ENCODE measurements at places on chromosomes 1 and 21.

DNA sequence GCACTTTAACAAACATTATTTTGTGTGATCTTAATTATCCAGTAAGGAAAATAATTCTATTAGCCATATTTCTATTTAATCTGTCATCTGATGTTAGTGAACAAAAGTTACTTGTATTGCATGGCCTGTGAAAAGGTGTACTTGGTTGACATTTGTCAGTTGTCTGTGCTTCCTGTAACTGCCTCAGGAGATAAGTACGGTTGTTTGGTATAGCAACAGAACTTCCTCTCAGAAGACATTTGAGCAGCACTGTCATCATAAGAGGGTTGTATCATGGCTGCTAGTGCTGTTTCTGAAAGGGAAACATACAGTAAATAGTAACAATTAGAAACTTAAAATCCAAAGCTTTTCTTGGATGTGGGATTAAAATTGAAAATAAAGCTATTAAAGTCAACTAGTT lies 3.4 kb downstream of the BLZF1 start:
- DNase-seq = no peak

DNA sequence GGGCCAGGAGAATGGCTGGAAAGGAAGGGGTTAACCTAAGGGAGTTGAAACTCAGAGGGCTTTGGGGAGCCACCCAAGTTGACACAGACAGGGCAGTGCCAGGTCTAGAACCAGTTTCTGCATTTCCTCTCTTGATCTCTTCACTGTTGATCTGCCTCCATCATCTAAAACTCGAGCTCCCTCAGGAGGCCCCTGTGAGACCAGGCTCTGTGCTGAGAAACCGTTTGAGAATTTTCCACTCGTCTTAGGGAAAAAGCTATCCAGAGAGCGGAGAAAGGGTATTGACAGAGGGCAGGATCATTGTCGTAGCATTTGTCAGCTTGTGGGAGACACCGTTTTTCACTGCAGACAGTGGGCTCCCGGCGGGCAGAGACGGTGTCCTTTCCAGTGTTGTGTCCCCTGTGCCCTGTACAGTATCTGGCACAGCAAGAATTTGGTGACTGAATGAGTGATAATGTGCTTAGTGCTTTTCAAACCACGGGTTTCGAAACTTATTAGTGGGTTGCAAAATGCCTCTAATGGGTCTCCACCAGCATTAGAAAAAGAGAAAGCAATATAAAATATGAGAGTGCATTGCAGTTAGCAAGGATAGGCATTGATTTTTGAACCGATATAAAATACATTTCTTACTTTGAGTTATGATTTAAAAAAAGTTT lies 31.1 kb downstream of the PROK1 start:
- no peak for DNase-seq

DNA sequence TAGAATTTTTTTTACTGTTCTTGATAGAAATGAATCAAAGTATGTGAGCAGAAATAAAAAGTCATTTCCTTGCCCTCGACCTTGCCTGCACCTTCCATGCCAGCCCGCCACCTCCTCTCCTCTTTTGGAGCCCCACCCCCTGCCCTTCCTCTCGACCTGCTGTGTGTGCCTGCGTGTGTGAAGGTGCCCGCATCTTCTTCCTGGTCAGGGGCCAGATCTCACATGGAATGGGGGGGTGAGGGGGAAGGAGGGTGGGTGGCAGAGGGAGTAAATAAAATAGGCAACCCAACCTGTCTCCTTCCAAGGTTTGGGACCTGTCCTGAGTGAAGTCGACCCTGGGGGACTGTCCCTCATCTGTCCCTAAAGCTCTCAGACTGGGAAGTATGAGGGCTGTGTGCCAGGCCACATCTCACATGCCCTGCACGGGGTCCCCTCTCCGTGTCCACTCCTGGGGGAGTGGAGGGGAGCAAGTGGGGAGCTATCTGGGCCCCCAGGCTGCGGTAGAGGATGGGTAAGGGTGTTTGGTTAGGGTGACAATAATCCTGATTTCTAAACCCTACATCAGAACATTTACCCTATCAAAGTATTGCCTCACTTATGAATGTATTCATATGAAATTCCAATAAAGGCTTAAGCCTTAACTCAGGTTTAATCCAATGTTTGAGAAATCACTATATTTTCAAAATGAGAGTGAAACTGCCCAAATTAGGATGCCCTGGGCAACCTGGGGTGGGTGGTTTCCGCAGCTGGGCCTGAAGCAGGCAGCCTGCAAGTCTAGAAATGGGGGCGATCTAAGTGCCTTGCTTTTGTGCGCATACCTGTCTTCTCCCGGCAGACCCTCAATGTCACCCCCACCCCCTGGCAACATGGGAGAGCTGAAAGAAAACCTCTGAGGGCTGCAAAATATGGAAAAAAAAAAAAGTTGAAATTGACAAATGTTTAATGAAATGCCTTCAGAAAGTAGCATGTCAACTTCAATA lies 15.4 kb downstream of the AMPD2 start:
- DNase-seq = no peak

DNA sequence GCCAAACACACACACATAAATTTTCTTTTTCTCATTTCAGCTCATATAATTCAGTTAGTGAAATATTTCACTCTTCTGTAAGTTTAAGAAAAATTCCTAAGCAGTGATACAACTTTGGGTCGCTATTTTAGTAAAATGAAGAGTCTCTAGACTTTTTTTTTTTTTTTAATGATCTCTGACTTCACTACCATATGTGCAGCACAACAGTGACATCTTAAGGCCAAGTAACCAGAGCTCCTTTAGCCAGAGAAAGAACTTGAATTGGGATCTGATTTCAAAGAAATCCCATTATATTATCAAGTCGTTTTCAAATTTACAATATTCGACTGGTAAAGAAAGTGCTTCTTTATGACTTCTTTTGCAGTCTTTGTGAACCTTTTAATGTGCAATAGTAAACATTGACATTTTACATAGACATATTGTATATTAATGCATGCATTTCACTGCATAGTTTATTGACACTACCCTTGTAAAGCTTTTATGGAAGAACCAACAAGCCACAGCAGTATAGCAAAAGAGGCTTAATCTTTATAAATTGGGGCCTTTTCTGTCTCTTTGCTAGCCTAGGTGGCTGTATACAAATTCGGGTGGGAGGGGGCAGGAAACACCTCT lies 62.2 kb downstream of the LRRC40 start:
- DNase-seq = no peak

DNA sequence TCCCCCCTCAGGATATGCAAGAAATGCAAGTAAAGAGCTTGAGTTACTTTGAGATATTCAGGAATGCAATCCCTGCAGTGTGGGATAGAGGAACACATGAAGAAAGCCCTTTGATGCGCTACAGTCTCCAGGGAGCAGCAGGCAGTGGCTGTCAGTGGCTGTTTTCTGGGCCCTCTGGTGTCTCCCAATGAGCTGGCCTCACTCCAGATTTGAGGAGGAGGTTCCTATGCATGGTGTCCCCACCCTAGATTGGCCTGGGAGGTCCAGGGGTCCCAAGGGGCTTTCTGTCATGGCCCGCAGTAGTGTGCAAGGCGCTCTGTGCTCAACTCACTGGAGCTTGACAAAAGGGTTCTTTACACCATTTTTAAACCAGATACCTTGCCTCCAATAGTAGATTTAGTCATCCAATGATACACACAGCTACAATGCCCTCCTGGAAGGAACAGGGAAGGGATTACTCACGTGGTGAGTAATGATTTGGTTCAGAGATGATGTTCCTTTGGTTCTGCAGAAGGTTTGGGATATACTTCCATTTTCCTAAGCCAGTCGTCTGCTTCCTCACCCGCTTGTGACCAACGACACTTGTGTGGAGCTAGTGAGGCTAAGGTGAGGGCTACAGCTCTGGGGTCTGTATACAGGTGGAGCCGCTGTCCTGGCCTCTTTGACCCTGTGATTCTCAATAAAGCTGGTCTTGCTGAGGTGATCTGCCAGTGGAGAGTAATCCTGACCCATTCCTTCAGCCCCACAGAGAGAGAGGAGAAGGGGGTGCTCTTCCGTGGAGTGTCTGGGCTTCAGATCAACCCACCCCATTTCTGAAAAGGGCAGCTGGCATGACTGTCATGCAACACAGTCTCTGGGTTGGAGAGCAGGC lies 6.6 kb downstream of the BATF3 start:
- DNase-seq = no peak

DNA sequence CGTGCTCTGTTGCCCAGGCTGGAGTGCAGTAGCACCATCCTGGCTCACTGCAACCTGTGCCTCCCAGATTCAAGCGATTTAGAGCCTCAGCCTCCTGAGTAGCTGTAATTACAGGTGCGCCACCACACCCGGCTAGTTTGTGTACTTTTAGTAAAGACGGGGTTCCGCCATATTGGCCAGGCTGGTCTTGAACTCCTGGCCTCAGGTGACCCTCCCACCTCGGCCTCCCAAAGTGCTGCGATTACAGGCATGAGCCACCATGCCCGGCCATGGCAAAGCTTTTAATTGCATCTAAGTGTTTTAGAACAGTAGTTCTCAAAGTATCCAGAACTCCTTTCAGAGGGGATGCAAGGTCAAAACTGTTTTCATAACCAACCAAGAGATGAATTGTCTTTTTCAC lies 25.1 kb upstream of the IFNGR2 start:
- no peak for DNase-seq

- DNase-seq = no peak
Observed at GRCh38 chr1:3038113-3038551, 16.9 kb downstream of the ACTRT2 start.

DNA sequence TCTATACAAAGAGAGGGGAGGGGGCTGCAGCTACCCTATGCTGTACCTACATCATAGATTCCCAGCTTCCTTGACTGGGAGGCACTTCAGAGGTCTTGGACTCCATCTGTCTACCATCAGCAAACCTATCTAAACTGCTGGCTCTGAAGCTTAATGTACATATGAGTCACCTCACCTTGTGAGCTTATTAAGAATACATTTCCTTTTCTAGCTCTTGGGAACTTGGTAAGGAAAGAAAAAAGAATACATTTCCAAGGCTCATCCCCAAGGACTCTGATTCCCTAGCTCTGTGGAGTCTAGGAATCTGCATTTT lies 50.0 kb upstream of the PRELP start:
- DNase-seq = no peak

DNA sequence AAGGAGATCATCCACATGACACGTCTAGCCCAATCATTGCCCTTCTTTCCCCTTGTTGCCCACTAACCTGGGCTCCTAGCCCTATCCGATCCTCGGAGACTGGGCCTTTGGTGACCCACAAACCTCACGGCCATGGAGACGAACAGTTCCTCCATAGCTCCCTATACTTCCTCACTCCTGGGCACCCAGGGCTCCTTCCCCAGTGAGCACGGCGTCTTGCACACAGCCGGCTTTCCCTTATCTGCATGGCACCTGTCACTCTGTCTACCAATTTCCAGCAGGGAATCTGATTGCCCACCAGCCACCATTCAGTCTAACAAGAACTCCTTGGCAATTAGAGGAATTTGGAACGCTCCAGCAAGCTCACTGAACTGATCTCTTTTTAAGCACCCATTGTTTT lies 3.1 kb downstream of the GNG4 start:
- DNase-seq = no peak

DNA sequence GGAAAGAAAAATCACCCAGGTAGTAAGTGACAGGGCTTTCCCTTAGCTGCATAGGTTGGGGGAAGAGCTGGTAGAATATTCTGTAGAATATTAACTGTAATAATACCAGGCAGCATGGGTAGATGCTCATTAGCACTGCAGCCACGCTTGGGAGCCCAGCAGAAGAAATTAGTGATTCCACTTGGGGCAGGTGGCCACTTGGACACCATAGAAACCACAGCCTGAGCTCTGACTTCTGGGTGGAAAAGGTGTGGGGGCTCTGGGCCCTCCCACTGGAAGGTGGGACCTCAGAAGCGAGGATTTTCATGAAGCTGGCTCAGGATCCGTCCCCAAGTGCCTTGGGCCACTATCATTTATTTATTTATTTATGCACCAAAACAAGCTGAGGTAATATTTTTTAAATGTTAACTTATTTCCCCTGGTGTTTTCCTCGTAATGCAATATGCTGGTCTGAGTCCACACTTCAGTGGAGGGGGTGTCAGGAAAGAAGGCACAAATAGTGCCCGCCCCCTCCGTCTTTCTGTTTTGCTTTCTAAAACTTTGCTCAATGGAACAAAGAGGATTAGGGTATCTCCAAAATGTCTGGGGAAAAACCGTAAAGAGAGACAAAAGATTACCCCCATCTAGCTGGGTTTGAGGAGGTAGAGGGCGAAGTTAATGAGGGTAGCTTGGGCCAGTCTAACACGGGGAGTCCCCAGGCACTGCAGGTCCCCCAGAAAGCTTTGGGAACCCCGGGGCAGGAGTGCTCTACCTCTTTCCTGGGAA lies 75.2 kb upstream of the GADD45A start:
- DNase-seq = no peak

DNA sequence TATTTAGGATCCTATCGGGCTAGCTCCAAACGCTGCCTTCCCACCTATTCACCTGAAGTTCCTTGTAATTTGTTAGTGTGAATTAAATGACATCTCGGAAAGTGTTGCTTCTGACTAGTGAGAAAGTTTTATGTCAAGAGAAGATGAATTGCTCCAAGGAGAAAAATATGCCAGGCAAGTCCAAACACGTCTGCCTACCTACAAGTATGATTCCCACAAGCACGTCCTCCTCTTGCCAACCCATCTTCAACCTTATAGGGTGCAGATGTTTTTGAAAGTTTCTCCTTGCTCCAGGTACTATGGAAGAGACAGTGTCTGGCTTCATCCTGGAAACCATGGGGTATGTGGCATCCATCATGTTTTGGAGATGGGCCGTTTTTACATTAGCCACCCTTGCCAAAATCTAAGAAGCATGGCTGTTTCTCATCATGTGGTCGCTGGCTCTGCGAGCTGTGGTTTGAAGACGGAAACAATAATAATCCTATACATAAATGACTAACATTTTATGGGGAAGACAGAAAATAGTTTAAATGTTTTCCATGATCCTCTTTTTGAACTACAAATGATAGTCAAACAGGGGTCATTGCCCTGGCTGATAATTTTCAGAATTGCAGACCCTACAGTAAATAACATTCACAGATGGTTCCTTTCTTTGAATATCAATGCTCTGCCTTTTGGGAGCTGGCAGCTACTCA lies 505.8 kb downstream of the SMYD3 start:
- DNase-seq = no peak

GRCh38 chr1:41608211-41608610 lies 123.7 kb upstream of the EDN2 start:
- no peak for DNase-seq

DNA sequence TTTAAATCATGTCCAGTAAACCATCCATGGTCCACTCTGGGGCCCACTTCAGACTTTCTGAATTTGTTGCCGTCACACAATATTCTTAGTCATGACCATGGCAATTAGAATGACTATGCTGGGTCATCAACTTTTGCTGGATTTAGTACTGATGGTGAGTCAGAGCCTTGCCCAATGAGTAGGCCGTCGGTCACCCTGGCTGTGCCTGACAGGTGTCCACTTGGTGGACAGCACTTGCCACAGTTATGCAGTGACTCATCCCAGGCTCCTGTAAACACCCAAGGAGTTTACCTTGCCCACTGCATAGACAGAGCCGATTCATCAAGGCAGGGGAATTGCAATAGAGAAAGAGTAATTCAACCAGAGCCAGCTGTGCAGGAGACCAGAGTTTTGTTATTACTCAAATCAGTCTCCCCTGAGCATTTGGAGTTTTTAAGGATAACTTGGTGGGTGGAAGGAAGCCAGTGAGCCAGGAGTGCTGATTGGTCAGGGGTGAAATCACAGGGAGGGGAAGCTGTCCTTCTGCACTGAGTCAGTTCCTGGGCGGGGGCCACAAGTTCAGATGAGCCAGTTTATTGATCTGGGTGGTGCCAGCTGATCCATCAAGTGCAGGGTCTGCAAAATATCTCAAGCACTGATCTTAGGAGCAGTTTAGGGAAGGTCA lies 333.8 kb downstream of the PTPRU start:
- no peak for DNase-seq

All from NCI-H510A treated with DMSO at 0.1 percent for 48 hours (cell line).